ENCODE measurements at places on chromosomes 12 and 14.

DNA sequence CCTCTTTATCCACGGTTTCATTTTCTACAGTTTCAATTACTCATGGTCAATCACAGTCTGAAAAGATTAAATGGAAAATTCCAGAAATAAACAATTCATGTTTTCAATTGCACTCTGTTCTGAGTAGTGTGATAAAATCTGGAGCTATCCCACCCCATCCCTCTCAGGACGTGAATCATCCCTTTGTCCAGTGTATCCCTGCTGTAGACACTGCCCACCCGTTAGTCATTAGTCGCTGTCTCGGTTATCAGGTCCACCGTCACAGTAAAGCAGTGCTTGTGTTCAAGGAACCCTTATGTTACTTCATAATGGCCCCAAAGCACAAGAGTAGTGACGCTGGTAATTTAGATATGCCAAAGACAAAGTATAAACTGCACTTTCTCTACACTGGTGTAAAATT is 141.0 kb upstream of the LMNTD1 start:
- DNase-seq = no peak

- DNase-seq = no peak
Measured at GRCh38 chr12:107451246-107451645, 234.4 kb upstream of the PWP1 start.

DNA sequence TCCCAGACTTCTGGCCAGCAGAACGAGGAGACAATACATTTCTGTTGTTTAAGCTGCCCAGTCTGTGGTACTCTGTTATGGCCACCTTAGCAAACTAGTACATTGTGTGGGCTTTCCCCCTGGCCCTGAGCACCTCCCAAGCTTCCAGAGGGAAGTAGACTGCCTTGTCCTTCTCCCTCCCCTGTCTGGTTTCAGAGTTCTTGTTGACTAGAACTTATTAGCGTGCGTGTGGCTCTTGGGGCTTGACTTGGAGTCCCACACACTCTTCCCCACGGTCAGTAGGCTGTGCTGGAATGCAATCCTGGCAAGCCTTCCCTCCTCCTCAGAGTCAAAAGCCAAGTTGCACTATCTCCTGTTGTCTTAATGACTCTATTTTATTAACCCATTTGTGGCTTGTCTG is 27.7 kb downstream of the FBLN5 start:
- no peak for DNase-seq

DNA sequence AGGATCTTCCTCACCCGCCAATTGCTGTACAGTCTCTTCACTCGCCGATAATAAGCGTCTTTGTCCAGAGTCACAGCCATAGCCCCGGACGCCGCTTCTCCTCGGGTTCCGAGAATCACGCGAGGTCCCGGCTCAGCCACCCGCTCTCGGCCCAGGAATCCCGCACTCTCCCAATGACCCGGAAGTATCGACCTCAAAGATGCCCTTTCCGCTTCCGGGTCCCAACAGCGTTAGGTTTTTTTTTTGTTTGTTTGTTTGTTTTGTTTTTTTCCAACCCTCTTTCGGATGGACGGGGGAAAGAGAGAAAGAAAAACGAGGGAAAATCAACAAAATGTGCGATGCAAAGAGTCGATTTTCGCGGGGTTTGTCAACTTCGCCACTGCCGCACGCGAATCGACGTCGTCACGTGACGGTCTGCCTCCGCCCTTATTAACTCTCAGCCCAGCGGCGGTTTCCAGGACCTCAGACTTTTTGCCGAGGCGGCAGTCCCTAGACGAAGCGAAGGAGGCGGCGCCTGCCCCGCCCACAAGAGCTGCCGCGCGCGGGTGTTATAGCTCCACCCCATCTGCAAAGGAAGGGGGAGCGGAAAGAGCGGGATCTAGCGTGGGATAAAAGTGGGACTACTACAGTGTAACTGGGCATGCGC is at the start of gene SUPT16H:
SUPT16H (minus strand) TSS at position 172 of the 646 bp plus-strand sequence; CDS start at position 80, 92 bp downstream.
- peak; percentile 98 for DNase-seq

DNA sequence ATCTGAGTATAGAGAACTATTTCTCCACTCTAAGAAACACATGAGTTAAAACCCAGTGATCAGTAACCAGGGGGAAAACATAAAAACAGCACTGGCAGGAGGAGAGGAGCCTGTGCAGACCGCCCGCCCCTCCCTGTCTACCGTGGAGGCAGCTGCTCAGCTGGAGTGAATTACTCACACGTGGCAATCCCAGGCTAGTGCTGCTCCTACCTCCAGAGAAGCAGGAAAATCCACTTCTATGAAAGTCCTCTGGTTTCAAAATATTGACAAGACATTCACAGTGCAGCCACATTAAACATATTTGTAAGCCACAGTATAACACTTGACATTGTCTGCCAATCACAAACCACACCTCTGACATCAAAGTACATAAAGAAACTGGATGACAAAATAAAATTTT is 16.7 kb downstream of the TMEM132D start:
- DNase-seq = peak; percentile 51

GRCh38 chr12:49971141-49971540 is 1.6 kb upstream of the AQP6 start:
- peak; percentile 48 for DNase-seq

DNA sequence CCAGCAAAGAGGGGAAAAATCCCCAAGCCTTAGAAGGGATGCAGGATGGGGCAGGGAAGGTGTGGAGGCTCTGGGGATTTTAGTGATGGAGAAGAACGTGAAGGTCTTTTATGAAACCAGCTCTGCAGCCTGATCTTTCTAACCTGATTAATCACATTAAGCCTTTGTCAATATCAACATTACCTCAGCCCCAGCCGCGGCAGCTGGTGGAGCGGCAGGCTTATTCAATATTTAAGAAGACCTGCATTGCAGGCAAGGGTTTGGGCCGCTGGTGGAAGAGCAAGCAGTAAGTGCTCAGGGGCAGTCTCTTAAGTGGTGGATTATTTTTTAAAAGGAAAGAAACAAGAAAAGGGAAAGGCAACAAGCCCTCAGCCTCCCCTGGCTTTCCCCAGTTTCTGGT is 16.6 kb downstream of the RPH3A start:
- no peak for DNase-seq

DNA sequence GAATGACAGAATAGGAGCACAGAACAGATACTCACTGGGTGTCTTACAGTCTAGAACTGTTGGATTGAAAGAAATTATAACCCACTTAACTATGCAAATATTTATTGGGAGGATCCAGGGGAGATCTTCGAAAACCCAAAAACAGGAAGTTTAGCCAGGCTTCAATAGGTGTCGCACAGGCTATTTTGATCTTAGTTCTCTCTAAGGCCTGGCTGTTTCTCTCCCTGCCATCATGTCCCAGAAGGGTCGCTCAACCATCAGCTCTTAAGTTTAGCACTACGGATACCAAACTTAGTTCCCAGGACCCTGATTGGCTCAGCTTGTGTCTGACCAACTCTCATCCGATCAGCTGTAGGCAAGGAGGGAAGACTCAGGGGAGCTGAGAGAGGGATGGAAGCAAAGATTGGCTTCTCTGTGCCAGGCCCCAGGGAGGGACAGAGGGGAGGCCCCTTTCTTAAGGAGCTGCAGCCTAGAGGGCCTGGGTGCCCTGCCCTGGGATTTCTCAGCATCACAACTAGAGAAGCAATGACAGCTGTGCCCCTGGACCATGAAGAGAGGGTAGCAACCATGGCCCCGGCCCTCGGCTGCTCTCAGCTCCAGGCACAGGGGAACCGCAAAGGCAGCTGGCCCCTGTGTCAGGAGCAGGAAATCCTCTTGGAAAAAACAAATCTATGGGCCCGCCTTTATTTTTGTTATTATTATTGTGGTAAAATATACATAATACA is 13.5 kb downstream of the PHETA1 start:
- DNase-seq = no peak

DNA sequence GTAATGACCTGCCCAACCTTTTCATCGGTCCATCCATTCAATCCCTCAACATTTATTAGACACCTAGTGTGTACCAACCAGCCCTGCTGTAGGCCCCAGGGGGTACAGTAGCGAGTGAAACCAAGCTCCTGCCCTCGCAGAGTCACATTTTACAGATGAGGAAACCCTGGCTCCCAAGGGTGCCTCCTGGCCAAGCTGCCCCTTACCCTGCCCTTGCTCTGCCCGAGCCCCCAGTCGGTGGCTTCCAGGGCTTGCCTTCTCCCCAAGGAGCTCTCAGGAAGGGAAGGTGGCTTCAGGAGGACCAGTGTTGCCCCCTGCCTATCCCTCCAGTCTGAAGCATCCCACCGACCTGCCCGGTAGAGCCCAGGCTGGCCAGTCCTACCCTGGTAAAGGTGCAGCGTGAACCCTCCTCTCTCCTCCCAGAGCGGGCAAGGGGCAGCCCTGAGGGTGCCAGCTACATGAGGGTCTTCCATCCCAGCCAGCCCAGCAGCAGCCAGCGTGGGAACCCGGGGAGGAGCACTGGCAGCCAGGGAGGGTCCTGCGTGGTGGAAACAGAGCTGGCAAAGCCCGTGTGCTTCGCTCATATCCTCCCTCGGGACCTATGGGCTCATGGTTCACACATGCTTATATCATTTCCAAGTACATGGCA is 670 bp upstream of the BEGAIN start:
- DNase-seq = peak; percentile 39

GRCh38 chr12:19946550-19946949 is 421.8 kb upstream of the PDE3A start:
- no peak for DNase-seq

- peak; percentile 83 for DNase-seq
Measured at GRCh38 chr14:99224116-99224910, 47.7 kb downstream of the BCL11B start.

DNA sequence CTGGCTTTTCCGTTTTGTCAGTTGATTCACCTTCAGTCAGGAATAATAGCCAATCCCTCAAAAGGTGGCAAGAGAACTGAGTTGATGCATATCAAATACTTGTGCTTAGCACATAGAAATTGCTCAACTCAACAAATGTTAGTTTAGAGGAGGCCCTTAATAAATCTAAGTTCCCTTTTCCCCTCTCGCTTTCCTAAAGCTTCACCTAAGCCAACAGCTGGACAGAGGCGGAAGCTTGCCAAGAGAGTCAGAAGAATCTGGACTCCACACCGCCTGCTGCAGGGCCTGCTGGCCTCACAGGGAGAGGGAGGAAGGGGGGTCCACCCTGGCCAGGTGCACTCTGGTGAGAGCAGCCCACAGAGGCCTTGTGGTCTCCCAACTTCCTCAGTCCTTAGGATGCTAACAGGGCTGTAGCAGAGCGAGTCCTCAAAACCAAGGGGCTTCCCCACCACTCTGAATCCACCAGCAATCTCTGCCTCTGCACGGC is 213.1 kb downstream of the CHST11 start:
- DNase-seq = peak; percentile 65

- no peak for DNase-seq
Measured at GRCh38 chr12:78037707-78038106, 207.0 kb downstream of the NAV3 start.

DNA sequence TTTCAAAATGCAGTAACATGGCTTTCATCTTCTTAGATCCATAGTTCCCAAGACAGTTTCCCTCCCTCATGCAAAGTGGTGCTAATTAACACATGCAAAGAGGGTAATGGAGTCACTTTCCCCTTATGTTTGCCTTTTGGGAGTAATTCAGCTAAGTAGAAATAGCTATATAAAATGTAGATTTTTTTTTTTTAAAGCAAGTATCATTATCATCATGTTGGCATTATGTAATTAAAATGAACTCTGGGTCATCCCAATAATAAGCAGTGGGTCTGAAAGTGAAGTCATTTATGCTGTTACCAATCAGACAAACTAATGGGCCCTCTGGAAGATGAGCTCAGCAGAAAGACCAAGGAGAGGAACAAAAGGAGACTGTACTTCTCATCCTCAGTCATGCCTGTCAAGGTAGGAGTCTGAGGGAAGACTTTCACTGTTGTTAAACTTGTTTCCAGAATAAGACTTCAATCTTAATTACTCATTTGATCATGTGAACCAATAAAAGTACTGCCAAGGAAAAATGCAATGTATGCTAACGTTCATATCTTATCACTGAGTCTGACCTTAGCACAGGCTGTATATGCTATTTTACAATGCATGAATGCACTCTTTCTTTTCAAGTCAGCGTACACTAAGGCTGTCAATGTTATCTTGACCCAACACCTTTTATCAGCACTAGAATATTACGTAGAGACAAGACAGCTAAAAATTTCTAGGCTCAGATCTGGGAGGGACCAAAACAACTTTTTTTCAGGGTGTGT is 26.8 kb downstream of the AREL1 start:
- no peak for DNase-seq
